ENCODE measurements at places on chromosomes 11 and 22.

DNA sequence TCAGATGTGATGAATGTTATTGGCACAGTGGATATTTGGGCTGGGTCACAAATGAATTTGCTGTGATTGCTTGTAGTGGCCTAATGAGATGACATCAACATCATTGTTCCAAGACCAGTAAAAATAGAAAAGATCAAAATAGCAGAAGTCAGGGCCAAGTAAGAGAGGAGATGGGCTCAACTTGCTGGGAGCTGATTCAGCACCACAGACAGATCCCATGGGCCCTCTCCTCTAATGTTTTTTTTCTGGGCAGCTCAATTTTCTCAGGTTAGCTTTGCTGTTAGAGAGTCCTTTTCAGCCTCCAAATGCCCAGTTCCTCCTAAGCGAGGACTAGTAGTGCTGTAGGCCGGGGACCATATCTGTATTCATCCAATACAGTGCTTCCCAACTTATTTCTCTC lies 86.0 kb upstream of the IZUMO1R start:
- DNase-seq = no peak

- no peak for DNase-seq
These were observed 55.2 kb downstream of the CABIN1 start for GRCh38 chr22:24066260-24066659.

- no peak for DNase-seq
These were observed 12.0 kb upstream of the ZDHHC13 start for GRCh38 chr11:19105011-19105410.

DNA sequence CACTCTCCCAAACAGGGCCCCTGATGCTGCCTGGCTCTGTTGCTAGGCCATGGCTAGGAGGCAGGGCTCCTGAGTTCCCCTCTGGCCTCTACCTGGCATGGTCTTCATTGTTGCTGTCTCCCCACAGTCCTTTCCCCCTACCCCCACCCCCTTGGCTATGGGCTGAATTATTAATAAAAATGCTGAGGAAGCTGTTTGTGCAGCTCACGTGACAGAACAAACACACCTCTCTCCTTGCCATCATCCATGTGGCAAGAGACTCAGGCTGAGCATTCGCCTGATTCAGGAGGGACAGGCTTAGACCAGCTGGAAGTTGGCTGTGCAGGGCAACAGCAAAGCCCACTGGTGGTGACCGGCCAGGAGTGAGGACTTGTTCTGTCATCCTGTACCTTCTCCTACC lies 4.2 kb upstream of the SYT7 start:
- DNase-seq = no peak

GRCh38 chr11:68969386-68969785 lies 11.4 kb downstream of the MRGPRD start:
- DNase-seq = no peak

DNA sequence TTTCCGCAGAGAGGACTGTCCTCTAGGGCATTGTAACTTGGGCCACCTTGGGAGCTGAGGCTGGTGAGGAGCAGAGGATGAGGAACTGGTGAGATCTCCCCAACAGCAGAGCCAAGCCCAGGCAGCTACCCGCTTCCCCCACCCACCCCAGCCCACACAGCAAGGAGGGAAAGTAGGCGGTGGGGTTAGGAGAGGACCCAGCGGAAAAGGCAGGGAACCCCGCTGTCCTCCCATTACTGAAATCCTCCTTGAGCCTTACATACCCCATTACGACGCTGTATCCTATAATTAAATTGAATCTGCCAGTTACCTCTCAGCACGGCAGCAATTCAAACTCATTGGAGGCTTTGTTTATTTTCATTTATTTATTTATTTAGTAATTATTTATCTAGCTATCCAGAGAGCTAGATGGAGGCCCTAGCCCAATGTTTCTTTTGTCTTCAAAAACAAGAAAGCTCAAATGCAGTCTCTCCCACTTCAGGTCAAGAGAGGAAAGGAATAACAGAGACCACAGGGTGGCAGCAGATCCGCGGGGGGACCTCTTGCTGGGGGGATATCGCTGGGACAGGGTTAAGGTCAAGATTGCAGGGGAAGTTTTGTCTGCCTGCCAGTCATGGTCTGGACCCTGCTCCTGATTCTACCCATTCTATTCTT lies 218.0 kb downstream of the ST3GAL4 start:
- no peak for DNase-seq

DNA sequence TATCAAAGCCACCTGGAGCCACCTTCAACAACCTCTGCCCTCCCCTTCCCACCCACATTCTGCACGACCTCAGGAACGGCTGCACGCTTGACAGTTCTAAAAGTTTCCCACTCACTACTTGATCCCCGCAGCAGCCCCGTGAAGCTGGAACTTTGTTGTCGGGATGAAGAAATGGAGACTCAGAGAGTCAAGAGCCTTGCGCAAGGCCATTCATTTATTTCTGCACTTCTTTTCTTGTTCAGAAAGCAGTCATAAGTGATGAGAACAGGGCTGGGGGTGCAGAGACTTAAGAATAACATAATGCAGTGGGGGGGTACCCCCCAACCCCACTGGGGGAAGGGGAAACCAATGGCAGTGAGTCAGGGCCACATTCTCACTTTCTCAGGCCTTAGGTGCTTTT lies 2.2 kb upstream of the ZFTA start:
- DNase-seq = no peak

DNA sequence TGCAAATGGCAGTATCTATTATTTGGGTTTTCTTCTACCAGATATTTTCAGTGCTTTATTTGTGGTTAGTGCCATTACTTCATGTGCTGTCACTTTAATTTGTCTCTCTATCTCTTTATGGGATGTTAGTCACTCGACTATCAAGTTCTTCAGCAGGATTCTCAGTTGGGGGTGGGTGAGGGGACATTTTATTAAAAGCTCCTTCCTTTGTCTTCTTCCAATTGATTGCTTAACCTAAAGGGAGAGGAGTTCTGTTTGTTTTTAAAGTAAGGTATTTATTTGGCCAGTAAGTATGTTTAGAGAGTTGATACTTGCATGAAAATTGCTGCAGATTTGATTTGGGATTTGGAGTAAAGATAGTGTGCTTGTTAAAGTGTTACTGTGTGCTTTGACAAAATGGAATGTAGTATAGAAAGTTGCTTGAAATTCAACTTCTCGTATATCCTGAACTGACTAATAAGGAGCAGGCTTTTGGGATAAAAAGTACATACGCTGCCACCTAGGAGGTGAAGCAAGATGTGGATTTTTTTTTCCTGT lies 10.3 kb downstream of the YAP1 start:
- no peak for DNase-seq

- no peak for DNase-seq
These were observed 498.7 kb downstream of the METTL15 start for GRCh38 chr11:28606930-28607329.

DNA sequence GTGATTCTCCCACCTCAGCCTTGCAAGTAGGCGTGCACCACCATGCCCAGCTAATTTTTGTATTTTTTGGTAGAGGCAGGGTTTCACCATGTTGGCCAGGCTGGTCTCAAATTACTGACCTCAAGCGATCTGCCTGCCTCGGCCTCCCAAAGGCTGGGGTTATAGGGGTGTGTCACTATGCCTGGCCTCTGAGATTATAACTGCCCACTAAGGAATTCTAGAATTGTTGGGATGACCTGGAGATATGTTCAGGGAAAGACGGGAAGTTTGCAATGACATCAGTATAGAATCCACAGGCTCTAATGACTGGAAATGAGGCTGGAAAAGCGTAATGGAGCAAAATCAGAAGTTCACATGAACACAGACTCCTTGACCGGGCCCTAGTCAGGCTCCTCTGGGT lies 62.2 kb downstream of the CLMP start:
- no peak for DNase-seq
